ENCODE measurements at places on chromosomes 6 and 20.

DNA sequence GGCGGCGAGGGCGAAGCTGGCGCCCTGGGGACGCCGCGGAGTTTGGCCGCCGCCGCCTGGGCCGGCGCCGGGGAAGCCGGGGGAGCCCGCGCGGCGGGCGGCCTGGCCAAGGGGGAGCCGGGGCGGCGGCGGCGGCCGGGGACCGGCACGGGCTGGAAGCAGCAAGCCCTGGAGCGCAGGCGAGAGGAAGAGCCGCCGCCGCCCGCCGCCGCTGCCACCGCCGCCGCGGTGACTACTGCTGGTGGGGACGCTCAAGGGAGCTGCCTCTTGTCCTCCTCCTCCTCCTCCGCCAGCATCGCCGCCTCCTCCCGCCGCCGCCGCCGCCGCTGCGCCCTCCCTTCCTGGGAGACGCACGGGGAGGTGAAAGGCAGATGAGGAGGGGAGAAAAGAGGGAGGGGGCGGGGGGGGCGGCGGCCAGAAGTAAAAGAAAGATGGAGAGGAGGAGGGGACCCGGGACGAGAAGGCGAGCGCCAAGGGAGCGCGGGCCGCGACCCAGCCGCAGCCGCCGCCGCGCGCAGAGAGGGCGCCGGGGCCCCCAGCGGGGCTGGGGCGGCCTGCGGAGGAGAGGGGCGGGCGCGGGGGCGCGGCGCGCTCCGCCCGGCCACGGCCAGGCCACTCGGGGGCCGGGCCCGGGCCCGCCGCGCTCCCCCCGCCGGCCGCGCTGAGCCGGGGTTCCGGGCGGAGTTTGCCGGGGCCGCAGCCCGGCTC lies 846 bp downstream of the PDE10A start:
- H3K27me3 ChIP-seq, result peaks cover 38% of the 10 kb centered on the region
- no peak for DNase-seq
- H3K4me3 ChIP-seq, result no peak overlapping the region
- no peaks in the 10 kb centered on the region for H3K36me3 ChIP-seq

DNA sequence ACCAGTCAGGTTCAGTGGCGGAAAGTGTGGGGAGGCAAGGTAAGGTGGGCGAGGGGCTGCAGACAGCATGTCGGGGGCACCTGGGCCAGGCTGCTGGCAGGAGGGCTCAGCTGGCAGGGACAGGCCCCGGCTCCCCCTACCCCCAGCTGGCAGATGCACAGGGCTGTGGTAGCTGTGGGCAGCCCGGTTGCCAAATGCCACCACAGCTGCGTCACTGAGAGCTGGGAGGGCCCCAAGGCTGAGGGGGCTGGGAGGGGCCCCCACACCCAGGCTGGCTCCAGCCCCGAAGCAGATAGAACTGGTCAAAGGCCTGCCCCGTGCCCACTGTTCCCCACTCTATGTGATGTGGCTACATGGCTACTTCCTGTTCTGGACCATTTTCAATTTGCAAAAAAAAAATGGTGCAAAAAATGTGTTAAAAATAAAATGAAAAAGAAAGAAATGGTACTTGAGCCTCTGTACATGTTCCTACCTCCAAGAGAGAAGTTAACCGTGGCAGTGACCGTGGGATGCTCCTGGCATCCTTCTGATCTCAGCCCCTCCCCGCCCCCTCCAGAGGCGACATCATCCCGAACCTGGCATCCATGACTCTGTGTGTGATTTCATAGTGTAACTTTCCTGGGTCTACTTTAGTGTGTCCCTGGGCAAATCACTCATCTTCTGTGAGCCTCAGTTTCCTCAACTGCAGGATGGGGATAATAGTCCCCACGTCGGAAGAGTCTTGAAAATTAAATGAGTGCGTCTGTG lies 64.4 kb downstream of the UBE2V1 start:
- no peak for DNase-seq
- H3K4me1 ChIP-seq, result peaks cover 20% of the 10 kb centered on the region
- no peak overlapping the region for H3K4me3 ChIP-seq
- no peak overlapping the region for H3K27ac ChIP-seq
- H3K36me3 ChIP-seq, result no peaks in the 10 kb centered on the region

- H3K4me1 ChIP-seq, result no peaks in the 10 kb centered on the region
- H3K4me3 ChIP-seq, result no peak overlapping the region
- peaks cover 7% of the 10 kb centered on the region for H3K36me3 ChIP-seq
Measured at GRCh38 chr6:158185729-158186456, 17.7 kb downstream of the GTF2H5 start.

- H3K4me3 ChIP-seq, result no peak overlapping the region
- DNase-seq, result no peak
- peaks cover 41% of the 10 kb centered on the region for H3K4me1 ChIP-seq
- H3K27ac ChIP-seq, result no peak overlapping the region
- no peaks in the 10 kb centered on the region for H3K36me3 ChIP-seq
Measured at GRCh38 chr6:90462102-90462501, 124.8 kb downstream of the MAP3K7 start.

DNA sequence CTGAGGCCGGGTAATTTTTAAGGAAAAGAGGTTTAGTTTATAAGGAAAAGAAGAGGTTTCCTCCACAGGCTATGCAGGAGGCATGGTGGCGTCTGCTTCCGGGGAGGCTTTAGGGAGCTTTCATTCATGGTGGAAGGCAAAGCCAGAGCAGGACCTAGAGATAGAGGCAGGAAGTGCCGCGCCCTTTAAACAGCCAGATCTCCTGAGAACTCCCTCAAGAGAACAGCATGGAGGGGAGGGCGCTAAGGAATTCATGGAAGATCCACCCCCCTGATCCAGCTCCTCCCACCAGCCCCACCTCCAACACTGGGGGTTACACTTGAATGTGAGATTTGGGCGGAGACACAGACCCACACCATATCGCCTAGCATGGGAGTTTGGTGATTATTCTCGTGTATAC lies 13.9 kb upstream of the DACT2 start:
- no peaks in the 10 kb centered on the region for H3K27me3 ChIP-seq
- H3K4me1 ChIP-seq, result no peaks in the 10 kb centered on the region
- no peak for DNase-seq
- H3K36me3 ChIP-seq, result no peaks in the 10 kb centered on the region
- no peak overlapping the region for H3K4me3 ChIP-seq
